RCC 7860 (cell line): ENCODE measurements at places on chromosomes 4 and X.

GRCh38 chr4:15253349-15253748, 174.5 kb upstream of the C1QTNF7 start:
- no peak for DNase-seq

GRCh38 chrX:39421006-39421405, 619.7 kb downstream of the MID1IP1 start:
- no peak for DNase-seq

- peak; percentile 50 for DNase-seq
Observed at GRCh38 chr4:27350161-27350560, 489.5 kb downstream of the STIM2 start.

- DNase-seq = no peak
Observed at GRCh38 chrX:39337451-39337850, 536.2 kb downstream of the MID1IP1 start.

DNA sequence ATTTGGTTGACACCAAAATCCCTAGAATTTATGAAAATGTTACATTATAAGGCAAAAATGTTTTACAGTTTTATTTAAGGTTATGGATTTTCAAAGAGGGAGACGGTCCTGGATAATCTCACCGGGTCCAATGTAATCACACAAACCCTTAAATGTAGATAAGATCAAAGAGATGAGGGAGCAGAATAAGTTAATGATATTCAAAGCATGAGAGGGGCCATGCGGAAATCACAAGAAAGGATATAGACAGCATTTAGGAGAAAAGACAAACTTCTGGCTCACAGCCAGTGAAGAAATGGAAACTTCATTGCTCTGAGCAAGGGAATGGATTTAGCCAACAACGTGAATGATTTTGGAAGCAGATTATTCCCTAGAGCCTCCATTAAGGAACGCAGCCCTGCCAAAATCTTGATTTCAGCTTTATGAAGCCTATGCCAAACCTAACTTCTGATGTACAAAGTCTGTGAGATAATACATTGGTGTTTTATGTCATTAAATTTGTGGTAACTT, 684.4 kb upstream of the GNPDA2 start:
- DNase-seq = no peak

- peak; percentile 6 for DNase-seq
Observed at GRCh38 chrX:47514533-47515235, 31.7 kb upstream of the ZNF41 start.

GRCh38 chrX:150017868-150018267, 79.6 kb upstream of the EOLA2 start:
- no peak for DNase-seq

GRCh38 chr4:99817309-99817890, 773 bp downstream of the DAPP1 start:
- no peak for DNase-seq

- no peak for DNase-seq
Observed at GRCh38 chr4:153452658-153453378, 13.3 kb upstream of the TMEM131L start.

DNA sequence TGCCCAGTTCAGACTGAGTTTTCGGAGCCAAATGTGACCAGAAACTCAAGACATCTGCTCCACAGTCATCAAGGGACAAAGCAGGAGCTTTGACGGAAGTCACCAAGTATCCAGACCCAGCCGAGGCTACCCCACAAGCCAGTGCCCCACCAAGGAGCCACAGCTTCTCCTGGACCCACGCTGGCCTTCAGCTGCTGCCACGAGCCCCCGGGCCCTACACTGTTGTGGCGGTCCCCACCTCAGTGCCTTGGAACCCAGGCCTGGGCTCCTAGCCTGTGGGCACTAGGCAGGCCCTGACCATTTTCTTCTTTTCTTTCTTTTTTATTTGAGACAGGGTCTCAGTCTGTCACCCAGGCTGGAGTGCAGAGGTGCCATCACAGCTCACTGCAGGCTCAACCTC, 82.1 kb upstream of the NKX1-1 start:
- DNase-seq = no peak

- DNase-seq = no peak
Observed at GRCh38 chrX:107566604-107567262, 61.6 kb upstream of the PRPS1 start.

GRCh38 chr4:174592985-174593335, 70.7 kb upstream of the HPGD start:
- peak; percentile 70 for DNase-seq
